GM12892 (cell line): ENCODE measurements at places on chromosomes 5 and 9.

DNA sequence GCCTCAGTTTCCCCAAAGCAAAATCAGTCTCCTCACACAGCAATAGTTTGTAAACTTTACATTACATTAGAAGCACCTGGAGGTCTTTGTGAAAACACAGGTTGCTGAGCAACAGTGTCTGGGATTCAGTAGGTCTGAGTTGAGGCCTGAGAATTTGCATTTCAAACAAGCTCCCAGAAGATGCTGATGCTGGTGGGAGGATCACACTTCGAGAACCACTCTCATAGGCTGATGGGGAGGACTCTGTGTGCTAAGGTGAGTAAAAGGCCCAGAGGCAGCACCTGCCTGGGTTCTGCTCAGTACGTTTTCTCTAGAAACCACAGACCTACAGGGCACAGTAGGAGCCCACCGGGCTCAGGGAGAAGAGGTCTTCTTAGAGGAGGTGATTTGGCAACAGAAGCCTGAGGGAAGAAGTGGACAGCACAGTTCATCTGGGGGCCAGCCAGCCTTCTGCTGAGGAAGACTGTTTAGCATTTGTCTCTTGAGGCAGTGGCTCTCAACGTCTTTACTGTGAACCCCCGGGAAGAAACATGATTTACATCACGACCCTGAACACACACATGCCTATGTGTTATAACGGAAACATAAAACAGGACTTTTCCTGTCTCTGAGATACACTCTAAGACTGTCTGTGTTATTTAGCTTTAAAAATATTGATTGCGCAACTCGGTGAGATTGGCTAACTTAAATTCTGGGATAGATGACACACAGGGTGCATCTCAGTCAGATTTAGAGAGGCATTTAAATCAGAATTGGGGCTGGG lies 24.8 kb upstream of the DENND1A start:
- DNase-seq, result no peak

DNA sequence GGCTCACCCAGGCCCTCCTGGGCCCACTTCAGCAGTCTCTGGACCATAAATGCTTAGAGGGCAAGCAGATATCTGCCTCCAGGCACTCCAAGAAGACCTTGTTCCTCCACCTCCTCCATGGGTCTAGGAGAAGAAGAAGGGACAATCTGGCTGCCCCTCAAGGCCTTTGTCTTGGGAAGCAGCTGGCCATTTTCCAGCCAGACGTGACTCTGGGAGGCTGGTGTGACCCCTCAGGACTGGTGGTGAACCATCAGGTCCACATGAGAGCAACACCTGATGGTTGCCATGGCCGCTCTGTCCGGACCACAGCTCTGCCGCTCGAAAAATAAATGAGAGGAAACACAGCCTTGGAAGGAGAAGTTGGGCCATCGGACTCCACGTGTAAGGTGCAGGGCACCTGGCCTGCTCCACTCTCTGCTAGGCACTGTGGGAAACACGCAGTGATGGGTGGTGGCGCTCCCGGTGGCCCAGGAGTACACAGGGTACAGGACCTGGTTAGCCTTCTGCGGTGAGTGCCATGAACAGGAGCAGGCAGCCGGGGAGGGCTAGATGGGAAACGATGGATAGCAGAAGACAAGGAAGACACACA lies 3.0 kb upstream of the COL5A1 start:
- no peak for DNase-seq

DNA sequence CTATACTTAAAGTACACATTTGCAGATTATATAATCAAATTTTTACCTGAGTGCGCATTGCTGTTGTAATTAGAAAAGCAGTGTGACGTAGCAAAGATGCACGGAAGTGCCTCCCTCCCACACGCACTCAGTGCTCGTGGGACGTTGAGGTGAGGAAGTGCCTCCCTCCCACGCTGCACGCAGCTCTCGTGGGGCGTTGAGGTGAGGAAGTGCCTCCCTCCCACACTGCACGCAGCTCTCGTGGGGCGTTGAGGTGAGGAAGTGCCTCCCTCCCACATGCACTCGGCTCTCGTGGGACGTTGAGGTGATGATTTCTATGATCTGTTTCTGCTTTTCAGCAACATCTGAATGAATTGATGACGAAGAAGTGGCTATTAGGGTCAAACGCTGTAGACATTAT lies 21.0 kb downstream of the EXOC3 start:
- no peak for DNase-seq

GRCh38 chr5:176418251-176418650 lies 1.9 kb upstream of the CLTB start:
- no peak for DNase-seq

DNA sequence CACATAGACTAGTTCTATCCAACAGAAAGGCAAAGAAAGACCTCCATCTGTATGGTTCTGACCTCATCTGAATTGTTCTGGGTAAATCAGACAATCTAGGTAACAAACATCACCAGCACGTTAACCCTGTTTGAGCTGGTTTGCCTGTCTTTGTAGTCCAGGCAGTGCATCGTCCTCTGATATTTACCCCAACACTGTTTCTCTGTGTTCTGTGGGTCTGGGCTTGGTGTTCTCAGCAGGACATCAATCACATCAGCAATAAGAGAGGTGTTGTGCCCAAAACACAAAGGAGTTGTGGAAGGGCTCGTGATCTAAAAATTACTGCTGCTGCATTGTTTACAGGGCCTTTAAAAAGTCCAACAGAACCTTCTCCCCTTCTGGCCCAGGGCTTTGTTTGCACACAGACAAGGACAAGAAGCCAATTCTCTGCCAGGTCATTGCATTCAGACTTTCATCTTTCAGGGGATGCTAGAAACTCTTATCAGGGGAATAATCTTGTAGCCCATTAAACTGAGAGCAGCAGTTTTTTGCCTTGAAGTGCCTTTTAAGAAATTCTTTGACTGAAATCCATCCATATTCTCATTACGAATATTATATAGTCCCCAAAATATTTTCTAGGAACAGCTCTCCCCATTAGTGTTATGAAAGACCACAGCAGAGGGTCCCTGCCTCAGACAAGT lies 30.5 kb upstream of the MAP1B start:
- no peak for DNase-seq

DNA sequence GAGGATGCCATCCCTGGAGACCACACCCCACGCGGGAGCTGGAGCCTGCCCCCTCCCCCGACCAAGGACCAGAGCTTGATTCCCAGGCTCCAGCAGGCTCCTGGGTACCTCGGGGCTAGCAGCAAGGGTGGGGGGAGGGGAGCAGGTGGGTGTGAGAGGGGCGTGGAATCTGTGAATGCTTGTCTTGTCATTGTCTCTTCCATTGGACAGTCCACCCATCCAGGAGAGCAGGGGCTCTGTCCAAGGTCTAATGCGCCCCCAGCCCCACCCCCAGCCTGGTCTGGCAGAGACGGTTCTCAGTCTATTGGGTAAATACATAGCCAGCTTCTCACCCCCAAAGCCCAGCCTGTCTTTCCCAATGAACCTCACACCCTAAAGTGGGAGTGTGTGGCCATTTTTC lies 22.8 kb downstream of the URM1 start:
- DNase-seq, result no peak

GRCh38 chr9:98707166-98708102 lies 1.3 kb downstream of the GABBR2 start:
- peak; percentile 46 for DNase-seq

GRCh38 chr9:90767523-90768100 lies 34.0 kb upstream of the SYK start:
- DNase-seq, result no peak

DNA sequence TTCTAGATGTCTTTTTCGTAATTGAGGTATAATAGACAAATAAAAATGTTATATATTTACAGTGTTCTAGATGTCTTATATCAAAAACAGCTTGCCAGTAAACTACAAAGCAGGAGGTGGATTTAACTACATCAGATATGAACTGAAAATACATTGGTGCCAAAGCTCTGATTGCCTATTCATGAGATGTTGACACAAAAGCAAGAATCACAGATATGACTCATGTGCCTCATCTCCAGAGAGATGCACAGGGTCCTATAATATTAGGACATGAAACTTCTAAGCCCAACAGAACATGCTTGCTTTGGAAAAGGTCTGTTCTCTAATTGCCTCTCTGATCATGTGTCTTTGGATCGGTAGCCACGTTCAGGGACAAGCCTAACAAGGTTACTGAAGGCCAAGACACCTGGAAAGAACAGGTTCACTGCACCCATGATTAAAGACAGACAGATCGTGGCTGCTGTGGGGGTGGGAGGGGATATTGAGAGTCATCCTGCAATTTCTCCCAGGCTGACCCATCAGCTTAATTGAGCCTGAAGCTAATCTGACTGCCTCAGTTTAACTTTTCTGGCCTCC lies 16.8 kb downstream of the ABCA1 start:
- no peak for DNase-seq

DNA sequence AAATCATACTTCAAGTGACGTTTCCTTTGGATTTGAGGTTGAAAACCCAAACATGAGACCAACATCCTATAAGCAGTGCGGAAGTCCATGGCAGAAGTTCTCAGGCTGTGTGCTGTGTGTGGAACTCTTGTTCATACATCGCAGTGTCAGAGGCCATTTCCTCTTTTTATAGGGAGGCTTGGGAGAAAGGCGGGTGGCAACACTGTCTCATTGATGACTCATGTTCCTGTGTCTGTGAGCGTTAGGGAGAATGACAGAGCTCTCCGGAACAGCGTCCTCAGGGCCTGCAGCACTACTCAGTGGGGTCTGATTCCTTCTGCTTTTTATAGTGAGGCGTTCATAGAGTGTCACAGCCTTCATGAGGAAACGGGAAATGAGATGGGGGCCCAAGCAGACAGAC lies 98.8 kb upstream of the BASP1 start:
- no peak for DNase-seq

GRCh38 chr5:160270704-160271103 lies 41.4 kb downstream of the FABP6 start:
- DNase-seq, result no peak

- DNase-seq, result no peak
These were observed 13.1 kb downstream of the NR6A1 start for GRCh38 chr9:124758061-124758460.

DNA sequence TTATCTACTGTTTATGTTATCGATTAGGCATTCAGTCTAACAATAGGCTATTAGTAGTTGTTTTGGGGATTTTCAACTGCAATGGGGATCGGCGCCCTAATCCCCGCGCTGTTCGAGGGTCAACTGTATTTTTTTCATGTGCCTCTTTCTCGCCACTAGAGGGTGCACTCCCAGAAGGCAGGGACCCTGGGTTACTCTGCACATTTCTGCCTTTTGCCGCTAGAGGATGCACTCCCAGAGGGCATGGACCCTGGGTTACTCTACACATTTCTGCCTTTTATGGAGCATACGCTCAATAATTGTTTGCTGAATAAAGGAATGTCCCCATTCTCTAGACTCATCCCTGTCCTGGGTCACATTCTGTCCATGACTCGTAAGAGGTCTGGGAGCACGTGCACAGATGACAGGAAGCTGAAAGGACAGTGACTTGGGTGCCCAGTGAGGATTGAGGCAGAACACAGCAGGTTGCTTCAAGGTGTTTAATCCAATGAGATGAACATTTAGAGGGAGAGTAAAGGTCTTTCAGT lies 27.9 kb upstream of the RECK start:
- peak; percentile 25 for DNase-seq

- DNase-seq, result no peak
These were observed 322.4 kb upstream of the GRAMD2B start for GRCh38 chr5:126100767-126101166.
